ENCODE measurements at places on chromosomes 11 and 22.

DNA sequence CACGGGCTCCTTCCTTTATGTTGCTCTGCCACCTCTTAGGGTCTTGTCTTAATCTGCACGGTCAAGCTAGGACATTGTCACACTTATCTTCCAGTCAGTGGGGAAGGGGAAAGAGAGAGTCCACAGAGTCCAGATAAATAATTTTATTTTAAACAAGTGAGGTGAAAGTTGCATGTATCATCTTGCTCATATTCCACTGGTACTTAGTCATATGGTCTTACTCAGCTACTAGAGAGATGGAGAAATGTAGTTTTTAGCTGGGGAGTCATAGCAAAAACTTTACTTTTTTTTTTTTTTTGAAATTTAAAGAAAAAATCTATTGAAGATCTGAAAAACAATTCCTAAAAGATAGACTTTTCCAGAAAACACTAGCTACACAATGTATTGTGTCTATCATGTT is 29.0 kb downstream of the PDE3B start:
- no peak for DNase-seq

- peak; percentile 6 for DNase-seq
Observed at GRCh38 chr11:77522215-77522614, 48.3 kb upstream of the PAK1 start.

DNA sequence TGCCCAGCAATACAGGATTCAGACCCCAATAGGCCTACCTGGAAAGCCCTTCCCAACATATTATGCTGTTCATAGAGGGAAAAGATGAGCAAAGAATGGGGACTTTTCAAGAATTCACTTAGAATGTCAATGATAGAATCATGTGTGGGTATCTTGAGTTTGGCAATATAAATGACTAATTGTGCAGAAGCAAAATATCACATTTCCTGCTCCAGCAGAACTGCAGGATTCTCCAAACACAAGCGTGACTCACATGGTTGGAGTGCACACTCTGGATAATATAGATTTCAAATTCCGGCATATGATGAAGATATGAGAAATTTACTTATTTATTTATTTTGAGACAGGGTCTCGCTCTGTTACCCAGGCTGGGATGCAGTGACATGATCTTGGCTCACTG is 12.5 kb upstream of the APOL5 start:
- DNase-seq = peak; percentile 89

DNA sequence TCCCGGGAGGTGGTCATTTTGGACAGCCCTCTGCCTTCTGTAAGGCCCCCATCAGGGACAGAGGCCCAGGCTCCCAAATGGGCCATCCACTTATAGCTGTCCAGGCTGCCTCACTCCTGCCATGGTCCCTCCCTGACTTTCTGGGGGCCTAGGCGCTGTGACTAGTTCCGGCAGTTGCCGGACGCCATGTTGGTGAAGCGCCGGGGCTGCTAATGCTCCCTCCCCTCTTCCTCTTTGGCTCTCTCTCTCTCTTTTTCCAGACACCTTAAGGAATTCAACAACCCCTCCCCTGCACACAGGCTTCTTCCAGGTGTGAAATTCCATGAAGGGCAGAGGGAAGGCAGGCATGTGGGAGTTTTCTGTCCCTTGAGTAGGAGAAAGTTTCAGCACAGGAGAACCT is 445.6 kb downstream of the SOX6 start:
- DNase-seq = no peak

DNA sequence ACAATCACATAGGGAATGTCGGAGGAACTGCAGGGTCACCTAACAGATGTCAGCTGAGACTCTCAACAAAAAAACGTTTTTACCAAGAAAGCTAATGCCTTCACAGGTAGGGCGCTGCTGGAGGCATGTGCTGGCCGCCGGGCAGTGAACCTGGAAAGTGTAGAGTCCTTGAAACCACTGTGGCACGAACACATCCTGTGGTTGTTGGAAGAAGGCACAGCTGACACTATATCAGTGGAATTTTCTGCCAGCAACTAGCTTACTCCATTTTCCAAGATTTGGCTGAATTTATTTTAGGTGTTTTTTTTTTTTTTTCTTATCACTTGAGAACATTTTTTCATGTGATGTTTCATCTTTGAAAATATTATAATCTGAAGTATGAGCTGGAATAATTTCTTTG is 14.2 kb downstream of the TRMU start:
- no peak for DNase-seq

GRCh38 chr11:108873941-108874340 is 209.1 kb downstream of the DDX10 start:
- DNase-seq = peak; percentile 47

- DNase-seq = no peak
Observed at GRCh38 chr11:97461044-97461880, 1071.4 kb downstream of the JRKL start.

GRCh38 chr11:12224537-12224893 is 114.1 kb downstream of the MICAL2 start:
- peak; percentile 95 for DNase-seq

DNA sequence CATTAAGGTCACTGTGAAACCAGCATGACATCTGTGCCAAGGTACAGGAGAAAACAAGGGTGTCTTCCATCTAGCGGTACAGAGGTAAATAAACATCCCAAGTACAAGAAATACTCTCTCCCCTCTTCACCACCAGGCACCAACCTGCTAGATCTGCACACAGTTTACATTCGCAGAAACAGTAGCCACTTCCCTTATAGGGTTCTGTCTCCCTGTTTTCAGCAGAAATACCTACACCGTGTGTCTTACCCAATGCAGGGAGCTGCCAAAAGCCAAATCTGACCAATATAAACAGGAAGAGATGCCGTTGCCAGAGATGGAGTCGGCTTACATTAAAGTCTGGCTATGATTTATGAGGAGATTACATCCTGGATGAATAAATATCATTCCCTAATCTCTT is 1.2 kb downstream of the SCN4B start:
- DNase-seq = no peak

DNA sequence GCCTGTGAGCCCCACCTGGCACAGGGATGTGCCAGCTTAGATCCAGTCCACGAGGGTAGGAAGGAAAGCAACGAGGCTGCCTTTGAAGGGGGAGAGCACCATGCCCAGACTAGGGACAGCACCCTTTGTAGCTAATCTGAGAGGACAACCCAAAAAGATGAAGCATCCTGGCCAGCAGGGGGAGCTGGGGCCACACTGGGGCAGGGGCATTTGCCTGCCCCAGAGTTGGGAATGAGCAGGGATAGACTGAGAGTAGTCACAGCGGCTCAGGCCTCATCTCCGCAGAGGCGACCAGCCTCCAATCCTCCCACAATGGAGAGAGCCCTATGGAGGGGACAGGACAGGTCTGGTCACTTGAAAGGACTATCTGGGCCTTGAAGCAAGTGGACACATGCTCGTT is 16.4 kb downstream of the LMO1 start:
- DNase-seq = no peak

- DNase-seq = peak; percentile 62
Observed at GRCh38 chr22:42841444-42841843, 15.6 kb downstream of the ARFGAP3 start.

DNA sequence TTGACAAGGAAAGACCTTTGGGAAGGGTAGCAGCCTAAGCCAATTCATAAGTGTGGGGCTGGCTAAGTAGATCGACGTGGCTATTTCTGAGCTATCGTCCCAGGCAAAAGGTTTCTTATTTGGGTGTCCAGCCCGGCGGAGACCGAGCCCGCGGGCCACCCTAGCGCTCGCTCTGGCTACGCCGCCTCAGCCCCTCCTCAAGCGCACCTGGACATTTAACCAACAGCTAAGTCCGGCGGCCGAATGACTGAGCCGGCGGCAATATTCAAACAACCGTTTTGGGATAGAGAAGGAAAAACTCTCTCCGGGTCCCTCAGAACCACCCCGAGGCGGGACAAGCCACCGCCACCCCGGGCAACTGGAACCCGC is 457 bp downstream of the RNF141 start:
- peak; percentile 5 for DNase-seq

- DNase-seq = no peak
Observed at GRCh38 chr11:64853709-64854108, 9.3 kb upstream of the CDC42BPG start.

DNA sequence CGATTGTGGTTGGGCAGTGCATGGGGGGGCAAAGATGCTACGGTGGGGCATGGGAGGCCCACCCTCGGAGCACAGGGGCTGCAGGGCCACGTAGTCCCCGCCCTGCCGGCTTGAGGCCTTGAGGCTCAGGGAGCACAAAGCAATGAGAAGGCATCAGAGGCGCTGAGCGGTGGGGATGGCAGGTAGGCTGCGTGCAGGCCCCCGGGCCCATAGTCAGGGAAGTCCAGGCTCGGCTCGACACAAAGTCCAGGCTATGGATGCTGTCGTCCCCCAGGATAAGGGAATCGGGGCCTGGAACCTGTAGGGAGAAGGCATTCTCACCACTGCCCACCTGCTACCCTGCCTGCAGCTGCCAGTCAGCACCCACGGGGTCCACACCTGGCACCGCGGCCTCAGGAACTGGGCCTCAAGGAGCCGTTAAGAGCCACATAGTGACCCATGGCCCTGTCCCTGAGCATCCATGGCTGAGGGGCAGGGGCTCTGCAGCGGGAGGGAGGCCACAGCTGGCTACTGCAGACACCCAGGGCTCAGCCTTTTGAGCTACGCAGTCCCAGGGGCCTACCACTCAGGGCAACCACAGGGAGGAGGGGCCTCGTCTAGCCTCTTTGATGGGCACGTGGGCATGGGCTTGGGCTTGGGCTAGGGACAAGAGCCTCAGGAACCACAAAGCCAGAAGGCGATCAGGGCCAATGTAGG is 179.7 kb downstream of the IGLL1 start:
- no peak for DNase-seq

DNA sequence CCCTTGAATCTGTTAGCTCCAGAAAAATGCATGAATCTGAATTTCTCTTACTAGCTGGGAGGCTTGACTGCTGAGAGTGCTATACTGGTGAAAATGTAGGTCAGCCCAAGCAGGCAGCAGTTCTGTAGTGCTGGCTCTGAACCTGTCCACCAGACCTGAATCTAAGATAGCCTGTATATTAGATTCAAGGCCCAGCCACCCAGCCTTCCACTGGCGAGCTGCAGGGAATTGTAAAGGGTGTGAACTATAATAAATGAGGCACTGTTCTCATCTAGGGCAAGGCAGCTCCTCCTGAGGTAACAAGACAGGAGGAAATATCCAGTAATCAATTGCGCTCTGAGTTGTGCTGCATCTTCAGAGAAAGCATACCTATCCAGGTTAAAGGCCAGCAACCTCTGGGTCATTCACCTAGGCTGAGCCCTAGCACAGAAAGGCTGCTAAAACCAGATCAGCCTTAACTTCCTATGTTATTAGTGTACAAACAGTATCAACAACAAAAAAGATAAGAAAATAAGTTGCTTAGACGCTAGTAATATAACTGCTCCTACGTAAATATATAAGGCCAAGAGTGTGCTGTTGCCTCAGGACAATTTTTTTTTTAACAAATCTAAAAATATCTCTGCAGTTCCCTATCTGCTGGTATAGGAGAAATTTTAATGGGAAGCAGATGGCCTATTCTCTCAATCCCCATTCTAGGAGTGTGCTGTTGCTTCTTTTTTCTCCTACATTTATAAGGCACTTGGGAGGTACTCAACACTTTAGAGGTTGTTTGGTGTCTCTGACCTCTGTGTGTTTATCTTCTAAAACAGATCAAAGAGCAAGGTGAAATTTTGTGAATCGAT is 63.0 kb downstream of the RELT start:
- peak; percentile 73 for DNase-seq

DNA sequence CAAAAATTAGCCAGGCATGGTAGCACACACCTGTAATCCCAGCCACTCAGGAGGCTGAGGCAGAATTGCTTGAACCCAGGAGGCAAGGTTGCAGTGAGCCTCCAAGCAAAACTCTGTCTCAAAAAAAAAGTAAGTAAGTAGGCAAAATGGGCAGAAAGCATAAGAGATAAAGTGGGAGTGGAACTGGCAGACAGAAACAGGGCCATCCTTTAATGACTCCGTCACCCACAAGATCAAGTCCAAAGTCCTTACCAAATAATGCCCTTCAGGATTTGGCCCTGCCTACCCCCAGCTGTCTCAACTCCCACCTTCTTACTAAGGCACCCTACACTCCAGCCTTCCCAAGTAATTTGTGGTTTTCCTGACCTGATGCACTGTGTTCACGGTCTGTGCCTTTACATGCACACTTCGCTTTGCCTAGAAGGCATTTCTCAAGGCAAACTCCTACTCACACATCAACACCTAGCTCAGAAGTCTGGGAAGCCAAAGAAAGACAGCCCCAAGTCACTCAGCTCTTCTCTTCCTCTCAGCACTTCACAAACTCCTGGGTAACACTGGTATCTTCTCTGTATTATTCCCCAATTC is 6.1 kb downstream of the MAPK1 start:
- no peak for DNase-seq

- peak; percentile 64 for DNase-seq
Observed at GRCh38 chr11:9150501-9150900, 59.1 kb upstream of the SCUBE2 start.

DNA sequence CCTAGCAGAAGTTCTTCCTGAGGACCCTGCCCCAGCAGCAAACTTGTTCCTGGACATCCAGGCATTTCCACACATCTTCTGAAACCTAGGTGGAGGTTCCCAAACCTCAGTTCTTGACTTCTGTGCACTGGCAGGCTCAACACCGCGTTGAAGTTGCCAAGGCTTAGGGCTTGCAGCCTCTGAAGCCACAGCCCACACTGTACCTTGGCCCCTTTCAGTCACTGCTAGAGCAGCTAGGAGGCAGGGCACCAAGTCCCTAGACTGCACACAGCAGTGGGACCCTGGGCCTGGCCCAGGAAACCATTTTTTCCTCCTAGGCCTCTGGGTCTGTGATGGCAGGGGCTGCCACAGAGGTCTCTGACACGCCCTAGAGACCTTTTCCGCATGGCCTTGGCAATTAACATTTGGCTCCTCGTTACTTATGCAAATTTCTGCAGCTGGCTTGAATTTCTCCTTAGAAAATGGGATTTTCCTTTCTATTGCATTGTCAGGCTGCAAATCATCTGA is 159.0 kb downstream of the SBF2 start:
- DNase-seq = no peak

- no peak for DNase-seq
Observed at GRCh38 chr11:102809971-102810370, 12.0 kb upstream of the MMP1 start.

DNA sequence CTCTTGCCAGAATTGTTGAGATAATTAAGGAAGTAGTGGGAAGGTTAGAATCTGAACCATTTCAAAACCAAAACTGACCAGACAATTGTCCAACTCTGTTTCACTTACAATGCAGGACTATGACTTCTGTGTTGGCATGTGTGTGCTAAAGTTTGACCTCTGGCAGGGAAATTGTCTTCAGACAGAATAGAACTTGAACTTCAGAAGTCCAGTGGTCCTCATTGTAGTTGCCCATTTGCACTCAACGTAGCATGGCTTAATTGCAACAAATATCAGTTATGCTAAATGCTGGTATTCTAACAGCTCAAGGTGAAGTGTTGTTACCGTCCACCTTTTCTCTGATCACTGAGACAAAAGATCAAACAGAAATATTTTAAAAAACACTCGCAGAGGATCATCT is 47.2 kb downstream of the BLID start:
- DNase-seq = no peak

- no peak for DNase-seq
Observed at GRCh38 chr11:28137366-28137765, 29.2 kb downstream of the METTL15 start.

Data from fibroblast of skin of scalp (primary cell).